ENCODE measurements at places on chromosomes 6 and 20. TPM values are rescaled to one million over a fixed set of nuclear protein-coding genes. Genes with fewer than 3 reads are reported as not detected.

DNA sequence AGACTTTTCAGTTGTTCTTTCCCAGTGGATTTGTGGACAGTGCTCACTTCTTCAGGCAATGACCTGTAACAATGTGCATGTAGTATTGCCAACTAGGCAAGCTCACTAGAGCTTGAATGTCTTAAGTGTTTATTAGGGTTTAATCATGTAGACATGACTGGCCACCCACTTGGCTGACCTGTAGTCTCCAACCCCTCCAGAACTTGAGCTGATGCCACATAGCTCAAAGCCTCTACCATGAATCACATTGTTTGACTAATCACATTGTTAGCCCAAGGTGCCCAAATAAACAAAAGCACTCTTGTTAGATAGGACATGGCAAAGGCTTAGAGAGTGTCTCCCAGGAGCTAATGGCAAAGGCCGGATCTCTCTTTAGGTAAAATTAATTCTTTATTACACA is 272.7 kb downstream of the GRIK2 start:
- H3K4me1 ChIP-seq = no peaks in the 10 kb centered on the region
- H3K36me3 ChIP-seq = no peaks in the 10 kb centered on the region
- no peak overlapping the region for H3K27ac ChIP-seq
- DNase-seq = no peak

DNA sequence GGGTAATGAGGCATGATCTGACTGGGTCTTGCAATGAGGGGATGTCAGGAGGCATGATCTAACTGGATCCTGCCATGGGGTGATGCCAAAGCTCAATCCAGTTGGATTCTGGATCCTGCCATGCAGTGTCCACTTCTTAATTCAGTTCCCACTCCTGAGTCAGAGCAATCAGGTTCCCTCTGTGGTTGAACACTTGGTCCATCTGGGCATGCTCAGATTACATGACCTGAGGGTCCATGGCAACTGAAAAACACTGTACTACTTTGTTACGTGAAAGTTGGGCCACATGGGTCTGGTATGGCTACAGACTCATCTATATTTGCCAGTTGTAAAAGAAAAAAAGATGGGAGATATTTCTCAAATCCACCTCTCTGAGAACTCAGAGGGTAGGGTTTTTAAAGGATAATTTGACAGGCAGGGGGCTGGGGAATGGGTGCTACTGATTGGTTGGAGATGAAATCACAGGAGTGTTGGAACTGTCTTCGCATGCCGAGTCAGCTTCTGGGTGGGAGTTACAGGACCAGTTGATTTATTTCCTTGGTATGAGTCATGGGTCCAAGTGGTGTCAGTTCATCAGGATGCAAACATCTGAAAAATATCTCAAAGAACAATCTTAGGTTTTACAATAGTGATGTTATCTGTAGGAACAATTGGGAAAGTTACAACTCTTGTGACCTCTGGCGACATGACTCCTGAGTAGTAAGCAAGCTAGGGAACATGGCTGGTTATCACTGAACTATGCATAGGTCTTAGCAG is 21.6 kb downstream of the C6orf163 start:
- H3K27me3 ChIP-seq = no peaks in the 10 kb centered on the region
- H3K27ac ChIP-seq = no peak overlapping the region
- no peak for DNase-seq
- no peak overlapping the region for H3K4me3 ChIP-seq

GRCh38 chr6:120147071-120147871 is 797.7 kb upstream of the MAN1A1 start:
- no peak overlapping the region for H3K27ac ChIP-seq
- H3K4me1 ChIP-seq = no peaks in the 10 kb centered on the region
- DNase-seq = no peak
- H3K4me3 ChIP-seq = no peak overlapping the region
- H3K36me3 ChIP-seq = no peaks in the 10 kb centered on the region
- no peaks in the 10 kb centered on the region for H3K27me3 ChIP-seq

The INSM1 gene
- not detected for total RNA-seq

The HLA-DQA1 gene
- 7.8 TPM for total RNA-seq

Data from psoas muscle (tissue), 8 donors.